Sigmoid colon (tissue), 7 donors: ENCODE measurements at places on chromosomes 2 and 18. TPM values are rescaled to one million over a fixed set of nuclear protein-coding genes. Genes with fewer than 3 reads are reported as not detected.

GRCh38 chr18:53780666-53781065 is 443.8 kb downstream of the MBD2 start:
- no peak for DNase-seq

Gene IL1RN
- not detected for total RNA-seq

DNA sequence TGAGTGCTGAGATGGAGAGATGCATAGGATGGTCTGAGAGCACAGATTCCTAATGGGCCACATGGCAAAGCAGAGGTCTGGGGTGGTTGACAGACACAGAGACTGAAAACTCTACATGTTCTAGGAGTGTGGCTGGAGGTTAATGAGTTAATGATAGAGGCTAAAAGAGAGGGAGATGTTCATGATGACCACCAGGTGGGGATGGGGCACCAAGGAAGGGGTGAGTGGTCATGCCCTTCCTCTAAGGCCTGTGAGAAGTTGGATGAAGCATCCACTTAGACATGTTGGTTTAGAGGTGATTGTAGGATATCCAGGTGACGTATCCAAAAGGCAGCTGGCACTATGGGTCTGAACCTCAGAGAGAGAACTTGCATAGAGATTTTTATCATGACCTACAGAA is 102.1 kb downstream of the LRP2 start:
- no peak for DNase-seq

DNA sequence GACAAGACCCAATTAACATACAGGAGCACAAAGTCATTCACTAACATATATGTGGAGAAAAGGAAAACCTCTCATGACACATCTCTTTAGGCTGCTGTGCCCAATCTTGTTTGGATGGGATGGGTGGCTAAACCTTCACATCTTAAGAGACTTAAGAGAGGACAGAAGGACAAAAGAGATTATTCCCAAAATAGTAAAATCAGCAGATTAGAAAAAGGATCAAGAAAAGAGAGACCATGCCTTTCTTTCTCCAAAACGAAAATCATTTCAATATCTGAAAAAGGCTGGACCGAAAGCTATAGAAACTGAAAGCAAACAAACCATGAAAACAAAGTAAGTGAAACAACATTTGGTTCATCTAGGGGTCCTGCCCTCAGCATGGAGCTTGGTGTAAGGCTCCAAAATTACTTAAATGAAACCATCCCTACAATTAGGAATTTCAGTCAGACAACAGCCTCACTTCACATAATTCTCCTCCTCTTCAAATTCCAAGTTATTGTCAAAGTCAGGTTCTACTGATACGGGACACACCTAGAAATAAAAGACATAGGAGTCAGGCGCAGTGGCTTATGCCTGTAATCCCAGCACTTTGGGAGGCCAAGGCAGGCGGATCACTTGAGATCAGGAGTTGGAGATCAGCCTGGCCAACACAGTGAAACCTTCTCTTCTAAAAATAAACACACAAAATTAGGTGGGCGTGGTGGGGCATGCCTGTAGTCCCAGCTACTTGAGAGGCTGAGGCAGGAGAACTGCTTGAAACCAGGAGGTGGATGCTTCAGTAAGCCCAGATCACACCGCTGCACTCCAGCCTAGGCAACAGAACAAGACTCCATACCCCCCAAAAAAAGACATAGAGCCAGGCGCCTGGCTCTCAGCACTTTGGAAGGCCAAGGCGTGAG is 5.2 kb downstream of the STARD7 start:
- DNase-seq = no peak

Gene STK25
- 125 TPM for total RNA-seq
